ENCODE measurements at places on chromosomes 4 and X.

GRCh38 chr4:138310498-138310897 is 68.3 kb upstream of the SLC7A11 start:
- DNase-seq = no peak

DNA sequence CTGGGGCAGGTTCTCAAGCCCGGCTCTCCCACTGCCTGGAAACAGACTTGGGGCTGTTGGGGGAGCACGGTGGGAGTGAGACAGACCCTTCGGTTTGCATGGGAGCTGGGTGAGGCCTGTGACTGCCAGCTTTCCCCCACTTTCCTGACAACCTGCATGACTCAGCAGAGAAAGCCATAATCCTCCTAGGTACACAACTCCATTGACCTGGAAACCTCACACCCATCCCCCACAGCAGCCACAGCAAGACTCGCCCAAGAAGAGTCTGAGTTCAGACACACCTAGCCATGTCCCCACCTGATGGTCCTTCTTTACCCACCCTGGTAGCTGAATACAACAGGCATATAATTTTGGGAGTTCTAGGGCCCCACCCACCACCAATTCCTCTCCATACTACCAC is 57.6 kb upstream of the UBQLN2 start:
- no peak for DNase-seq

DNA sequence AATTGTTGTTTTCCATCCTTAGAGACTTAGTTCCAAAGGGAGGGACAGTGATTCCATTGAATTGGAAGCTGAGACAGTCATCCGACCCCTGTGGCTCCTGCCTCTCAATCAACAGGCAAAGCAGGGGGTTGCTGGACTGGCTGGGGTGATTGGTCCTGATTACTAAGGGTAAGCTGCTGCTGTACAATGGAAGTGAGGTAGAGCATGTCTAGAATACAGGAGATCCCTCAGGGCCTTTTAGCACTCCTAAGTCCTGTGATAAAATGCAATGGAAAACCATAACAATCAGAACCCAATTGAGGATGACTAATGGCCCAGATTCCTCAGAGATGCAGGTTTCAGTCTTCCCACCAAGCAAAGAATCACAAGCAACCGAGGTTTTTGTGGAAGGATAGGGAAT is 127.6 kb downstream of the AASDH start:
- DNase-seq = no peak

DNA sequence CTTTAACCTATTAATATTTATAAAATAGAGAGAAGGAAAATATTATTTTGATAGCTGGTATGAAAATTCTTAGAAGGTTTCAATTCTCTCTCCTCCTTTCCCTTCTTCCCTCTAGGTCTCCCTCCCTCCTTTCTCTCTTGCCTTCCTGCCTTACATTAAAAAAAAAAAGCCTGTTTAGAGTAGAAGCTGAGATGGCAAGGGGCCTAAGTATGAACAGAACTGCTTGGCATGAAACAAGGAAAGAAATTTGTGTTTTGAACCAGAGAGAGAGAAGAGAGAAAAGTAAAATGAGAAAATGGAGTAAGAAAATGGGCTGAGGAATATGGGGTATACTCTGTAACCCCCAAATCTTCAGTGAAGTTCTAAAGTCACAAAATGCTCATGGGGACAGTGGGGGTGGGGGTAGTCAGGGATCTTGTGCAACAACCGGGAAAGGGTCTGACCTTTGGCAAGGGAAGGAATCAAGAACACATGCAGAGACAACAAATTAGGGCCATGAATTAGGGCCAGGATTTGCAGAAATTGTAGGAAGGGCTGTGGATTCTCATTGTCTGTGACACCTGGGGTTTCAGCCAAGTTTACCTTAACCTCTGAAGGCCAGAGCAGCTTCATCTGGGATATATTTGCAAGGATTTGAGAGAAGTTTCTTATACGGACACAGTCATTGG is 30.6 kb downstream of the SUPT20HL2 start:
- DNase-seq = no peak

GRCh38 chrX:118329175-118329574 is 16.7 kb upstream of the WDR44 start:
- DNase-seq = no peak

- DNase-seq = no peak
Observed at GRCh38 chr4:29199485-29199884, 1520.7 kb upstream of the PCDH7 start.

GRCh38 chr4:139295206-139295941 is 5.9 kb upstream of the NAA15 start:
- peak; percentile 96 for DNase-seq

DNA sequence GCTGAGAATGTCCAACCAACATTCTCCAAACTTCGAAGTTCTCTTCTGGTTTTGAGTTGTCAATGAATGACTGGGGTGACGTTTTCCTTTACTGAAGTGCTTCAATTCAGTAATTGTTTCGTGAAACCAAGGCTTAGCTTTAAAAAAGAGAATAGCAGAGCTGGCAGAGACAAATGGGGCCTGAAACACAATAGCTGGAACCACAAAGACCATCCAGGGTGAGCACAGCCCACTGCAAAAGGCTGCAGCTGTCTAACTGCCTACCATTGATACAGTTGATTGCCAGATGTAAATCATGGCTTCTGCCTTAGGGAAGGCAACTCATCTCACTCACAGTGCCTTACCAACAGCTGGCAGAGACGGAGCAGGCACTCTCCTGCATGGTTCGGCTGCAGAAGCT is 78.7 kb upstream of the ZNF518B start:
- DNase-seq = no peak

DNA sequence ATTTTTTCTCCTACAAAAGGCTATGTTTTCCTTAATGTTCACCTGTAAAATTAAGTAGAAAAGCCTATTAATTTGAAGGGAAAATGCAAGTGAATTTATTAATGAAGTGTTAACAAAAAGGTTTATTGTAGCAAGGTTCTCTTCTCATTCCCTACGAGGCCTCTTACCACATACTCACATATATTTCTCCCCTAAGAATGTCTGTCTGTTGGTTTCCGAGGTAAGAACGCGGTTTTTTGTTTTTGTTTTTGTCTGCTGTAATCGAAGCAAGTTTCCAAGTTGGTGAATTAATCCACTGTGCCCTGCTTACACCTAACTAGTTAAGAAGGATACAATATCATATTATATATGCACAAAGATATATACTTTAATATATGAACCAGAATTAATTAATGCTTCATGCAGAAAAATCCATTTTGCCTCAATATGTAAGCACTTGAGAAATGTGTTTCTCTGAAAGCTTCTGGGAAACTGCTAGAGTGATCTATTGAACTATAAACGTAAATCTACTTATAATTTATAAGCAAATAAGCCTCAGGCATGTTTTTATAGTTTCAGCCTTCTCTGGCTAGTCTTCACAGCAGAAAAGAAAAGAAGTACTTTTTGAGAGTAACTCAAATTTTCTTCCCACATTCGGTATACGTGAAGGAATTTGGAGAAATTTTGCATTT is 120.8 kb downstream of the EGF start:
- DNase-seq = no peak

- no peak for DNase-seq
Observed at GRCh38 chr4:86441175-86441936, 81.5 kb upstream of the MAPK10 start.

- no peak for DNase-seq
Observed at GRCh38 chr4:177051473-177052060, 258.1 kb upstream of the NEIL3 start.

Measured in stimulated activated naive CD4-positive, alpha-beta T cell treated with Interleukin-2 at 50 U/mL for 16 hours (primary cell).